ENCODE measurements at places on chromosomes 2 and 18. TPM values are rescaled to one million over a fixed set of nuclear protein-coding genes. Genes with fewer than 3 reads are reported as not detected.

The TRABD2A gene
- 19.7 TPM for total RNA-seq

DNA sequence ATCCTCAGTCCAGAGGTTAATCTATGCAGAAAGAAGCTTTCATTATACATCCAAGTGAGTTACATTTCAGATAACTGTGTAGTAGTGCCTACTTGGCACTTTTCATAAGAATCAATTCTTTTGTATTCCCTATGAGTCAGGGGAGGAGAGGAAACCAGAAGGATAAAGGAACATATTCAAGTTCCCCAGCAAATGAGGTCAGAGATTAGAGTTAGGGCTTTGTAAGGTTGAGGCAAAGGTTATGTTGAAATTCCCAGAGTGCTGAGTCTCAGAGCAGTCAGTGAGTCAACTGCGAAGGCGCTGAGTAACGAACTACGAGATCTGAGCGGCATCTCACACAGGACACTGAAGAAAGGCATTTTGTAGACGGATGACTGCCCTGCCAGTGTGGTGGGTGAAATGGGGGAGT is 25.1 kb upstream of the ME2 start:
- DNase-seq: peak; percentile 57

The ZBTB7C gene
- total RNA-seq: not detected

The B3GNT7 gene
- total RNA-seq: under 0.01 TPM

The PCARE gene
- total RNA-seq: not detected

The TUBA4B gene
- total RNA-seq: not detected

DNA sequence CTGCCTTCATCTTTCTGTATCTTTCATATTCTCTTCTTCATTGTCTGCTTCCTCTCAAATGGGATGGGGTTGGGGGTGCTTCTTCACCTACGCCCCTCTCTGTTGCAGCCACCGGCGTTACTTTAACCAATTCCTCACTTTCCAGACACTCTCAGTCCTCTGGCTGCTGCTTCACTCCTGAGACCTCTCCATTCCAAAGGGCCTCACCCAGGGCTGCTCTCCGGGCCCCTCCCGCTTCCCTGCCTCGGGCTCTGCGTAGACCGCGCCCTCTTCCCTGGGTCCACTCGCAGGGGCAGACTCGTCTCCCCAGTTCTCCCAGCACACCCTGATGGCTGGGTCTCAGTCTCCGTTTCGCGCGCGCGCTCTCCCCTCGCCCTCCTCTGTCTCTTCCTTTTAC is 926 bp downstream of the SERPINB8 start:
- DNase-seq: peak; percentile 21

DNA sequence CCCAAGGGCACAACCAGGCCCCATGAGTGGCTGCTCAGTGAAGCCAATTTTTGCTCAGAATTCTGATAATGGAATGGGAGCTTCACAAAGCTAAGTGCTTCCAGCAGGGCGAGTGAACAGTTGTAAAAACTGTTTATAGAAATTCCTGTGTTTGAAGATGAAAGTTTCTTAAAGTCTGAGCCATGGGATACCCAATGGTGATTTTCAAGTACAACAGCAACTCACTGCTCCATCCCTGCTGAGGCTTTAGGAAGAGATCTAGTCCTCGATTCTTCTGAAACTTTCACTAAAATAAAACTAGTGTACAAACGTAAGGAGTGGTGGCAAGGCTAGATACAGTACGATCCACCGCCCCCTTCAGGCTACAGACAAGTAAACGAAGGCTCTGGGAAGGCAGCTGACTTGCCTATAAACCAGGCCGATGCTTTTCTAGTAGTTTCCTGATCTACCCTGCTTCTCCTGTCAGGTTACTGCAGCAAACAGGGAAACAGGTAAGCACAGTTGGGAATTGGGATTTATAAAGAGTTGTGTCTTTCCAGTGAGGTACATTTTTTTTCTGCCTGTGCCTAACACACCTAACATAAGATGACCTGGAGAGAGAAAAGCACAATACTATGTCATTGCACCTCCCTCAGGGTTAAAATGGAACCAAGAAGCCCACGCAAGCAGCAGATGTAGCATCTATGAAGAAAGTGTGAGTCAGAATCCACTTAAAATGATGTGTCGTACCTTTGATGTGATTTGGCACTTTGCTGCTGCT is 108.7 kb downstream of the UXS1 start:
- DNase-seq: peak; percentile 39

DNA sequence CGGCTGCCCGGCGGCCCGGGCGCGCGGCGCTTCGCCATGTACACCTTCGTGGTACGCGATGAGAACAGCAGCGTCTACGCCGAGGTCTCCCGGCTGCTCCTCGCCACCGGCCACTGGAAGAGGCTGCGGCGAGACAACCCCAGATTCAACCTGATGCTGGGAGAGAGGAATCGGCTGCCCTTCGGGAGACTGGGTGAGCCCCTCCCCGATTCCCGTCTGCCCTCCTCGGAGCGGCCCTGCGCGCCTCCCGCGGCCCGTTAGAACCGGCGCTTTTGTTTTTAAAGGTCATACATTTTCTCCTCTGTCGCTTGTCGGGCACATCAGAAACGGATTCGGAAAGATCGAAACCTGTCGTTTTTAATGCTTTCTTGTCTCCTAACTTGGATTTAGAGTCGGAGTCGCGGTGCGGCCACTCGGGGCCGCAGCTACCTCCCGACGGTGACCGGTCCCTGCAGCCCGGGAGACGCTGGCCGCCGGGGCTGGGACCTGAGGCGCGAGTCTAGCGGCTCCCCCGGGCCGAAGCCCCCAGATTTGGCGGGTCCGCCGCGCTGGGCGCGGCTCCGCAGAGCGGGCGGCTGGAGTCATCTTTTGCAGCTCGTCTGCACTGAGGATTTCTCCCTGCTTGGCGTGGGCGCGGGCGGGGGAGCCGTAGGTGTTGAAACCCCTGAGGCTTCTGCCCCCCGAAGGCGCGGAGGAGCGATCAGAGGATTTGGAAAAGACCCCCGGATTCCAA is 519 bp downstream of the TTL start:
- peak; percentile 42 for DNase-seq

GRCh38 chr2:172288603-172289002 is 138.8 kb upstream of the ITGA6 start:
- DNase-seq: peak; percentile 47

DNA sequence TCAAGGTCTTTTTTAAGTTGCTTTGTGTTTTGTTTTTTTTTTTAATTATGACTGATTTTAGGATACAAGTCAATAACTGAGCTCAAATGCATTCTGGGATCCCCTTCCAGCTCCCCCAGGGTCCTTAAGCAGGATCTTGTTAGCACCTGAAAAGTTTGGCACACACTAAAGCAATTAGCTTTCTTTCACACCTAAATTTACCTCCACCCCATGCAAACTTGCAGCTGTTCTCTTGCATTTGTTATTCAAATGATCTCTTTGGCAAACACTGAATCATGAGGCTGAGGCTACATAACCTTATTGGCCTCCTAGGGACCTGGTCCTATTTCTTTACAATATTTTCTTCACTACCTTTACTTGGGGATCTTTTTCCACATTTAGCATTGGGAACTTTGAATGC is 2026.1 kb upstream of the CELF4 start:
- DNase-seq: no peak

The DOCK10 gene
- 63.6 TPM for total RNA-seq

- no peak for DNase-seq
Measured at GRCh38 chr2:122999258-122999657, 1025.8 kb upstream of the CNTNAP5 start.

The IL36RN gene
- not detected for total RNA-seq

GRCh38 chr2:114859726-114860510 is 417.5 kb downstream of the DPP10 start:
- DNase-seq: no peak

DNA sequence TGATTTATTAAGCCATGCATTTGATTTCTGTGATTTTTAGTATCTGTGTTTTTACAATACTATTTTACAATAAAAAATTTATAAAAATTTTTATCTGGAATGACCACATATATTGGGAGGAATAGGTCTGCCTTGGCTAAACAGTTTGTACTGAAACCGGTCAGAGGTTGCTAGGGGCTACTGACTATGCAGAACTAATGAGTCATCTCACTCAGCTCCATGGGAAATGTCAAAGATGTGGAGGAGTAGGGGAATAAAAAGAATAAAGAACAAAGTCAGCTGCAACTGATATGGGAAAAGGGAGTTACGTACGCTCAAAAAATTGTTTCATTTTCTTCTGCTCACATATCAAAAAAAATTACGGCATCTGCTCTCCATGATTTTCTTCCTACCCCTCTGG is 8.6 kb upstream of the TMEM163 start:
- no peak for DNase-seq

GRCh38 chr2:8796878-8797550 is 40.4 kb downstream of the KIDINS220 start:
- DNase-seq: no peak

GRCh38 chr2:50791271-50791670 is 240.7 kb downstream of the NRXN1 start:
- DNase-seq: no peak

GRCh38 chr18:31607384-31607783 is 15.7 kb downstream of the TTR start:
- no peak for DNase-seq

The CD207 gene
- total RNA-seq: not detected

The IL1B gene
- total RNA-seq: 3.6 TPM

DNA sequence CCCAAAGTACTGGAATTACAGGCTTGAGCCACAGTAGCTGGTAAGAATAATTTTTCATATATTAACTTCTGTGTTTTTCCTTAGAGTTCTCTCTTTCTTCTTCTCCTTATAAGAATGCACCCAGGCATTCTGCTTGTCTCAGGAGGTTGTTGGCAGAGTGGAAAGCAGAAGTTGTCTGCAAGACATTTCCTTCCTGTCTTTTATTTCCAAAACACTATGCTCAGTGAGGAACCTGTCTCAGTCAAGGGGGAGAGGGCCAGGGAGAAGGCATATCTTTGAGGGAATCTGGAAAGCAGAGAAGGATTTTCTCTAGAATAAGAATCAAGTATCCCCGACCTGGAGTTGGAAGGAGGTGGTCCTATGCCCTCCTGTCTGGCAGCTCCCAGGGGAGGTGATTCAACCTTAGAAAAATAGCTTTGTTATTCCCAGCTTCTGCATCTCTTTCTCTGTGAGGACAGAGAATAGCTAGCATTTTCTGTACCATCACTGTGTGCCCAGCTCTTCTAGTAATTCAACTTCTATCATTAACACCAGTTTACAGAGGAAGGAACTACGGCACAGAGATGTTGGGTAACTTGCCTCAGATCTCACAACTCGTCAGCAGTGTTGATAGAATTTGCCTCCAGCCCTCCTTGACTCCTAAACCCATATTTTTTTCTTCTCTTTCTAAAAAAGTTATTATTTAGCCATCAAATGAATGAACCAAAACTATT is 3.8 kb upstream of the LPIN2 start:
- no peak for DNase-seq

DNA sequence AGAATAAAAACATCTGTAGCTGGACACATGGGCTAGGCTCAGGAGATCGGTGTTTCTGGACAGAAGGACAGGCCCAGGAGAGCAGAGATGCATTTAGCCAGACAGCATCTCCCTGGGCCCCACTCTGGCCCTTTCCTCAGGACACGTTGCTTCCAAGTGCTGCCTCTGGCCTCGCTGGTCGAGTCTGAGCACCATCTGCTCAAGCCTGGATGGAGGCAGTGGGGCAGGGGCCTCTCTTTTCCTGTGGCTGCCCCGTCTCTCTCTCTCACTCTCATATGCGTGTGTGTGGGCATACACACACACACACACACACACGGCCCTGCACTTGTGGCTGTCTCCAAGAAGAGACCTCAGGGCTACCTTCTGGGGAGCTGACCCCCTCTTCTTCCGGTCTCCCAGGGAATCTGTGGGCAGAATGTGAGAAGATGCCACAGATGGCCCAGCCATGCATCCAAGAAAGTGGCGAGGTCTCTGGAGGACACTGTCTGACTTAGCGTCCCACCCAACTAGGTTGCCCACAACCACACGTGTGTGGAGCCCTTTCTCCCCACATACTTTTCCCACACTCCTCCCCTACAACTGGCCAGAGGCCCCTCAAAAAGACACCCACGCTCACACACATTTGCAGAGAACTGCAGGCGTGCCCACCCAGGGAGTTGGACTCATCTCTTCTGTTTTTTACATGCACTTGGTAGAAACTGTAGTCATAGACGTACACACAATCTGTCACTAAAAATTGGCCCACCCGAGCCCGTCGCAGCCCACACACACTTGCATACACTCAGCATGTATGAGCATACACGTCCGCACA is 19.9 kb downstream of the CELF4 start:
- DNase-seq: no peak

DNA sequence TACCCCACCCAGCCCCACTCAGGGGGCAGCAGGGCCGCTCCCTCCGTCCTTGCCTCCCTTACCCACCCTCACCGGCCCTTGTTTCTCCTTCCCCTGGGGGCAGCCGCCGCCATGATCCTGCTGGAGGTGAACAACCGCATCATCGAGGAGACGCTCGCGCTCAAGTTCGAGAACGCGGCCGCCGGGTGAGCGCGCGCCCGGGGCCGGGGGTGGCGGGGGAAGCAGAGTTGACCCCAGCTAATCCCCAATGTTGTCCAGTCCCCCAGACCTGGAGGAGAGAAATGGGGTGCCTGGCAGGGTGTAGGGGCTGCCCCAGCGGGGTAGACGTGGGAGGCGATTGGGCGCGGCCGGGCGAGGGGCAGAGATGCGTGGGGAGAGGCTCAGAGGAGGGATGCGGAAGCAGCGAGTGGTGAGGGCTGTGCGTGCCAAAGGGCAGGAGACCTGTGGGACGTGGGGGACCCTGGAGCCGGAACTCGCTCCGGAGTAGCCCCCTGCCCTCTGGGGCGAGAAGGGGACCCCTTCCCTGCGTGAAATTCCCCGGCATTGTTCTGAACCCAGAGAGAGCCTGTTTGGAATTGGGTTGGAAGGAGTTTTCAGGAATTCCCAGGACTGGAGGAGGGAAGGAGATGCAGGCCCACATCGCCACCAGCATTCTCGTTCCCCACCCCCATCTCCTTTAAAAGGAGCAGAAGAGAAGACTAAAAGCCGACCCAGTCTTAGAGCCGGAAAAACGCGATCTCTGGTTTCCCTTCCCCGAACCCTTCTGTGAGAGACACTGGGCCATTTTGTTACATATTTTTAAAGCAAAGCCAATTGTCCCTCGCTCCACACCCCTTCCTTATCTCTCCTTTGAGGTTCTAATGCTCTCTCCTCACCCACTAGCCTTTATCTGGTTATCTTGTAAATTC is 625 bp downstream of the ARPC2 start:
- peak; percentile 23 for DNase-seq

The HRH4 gene
- total RNA-seq: not detected

DNA sequence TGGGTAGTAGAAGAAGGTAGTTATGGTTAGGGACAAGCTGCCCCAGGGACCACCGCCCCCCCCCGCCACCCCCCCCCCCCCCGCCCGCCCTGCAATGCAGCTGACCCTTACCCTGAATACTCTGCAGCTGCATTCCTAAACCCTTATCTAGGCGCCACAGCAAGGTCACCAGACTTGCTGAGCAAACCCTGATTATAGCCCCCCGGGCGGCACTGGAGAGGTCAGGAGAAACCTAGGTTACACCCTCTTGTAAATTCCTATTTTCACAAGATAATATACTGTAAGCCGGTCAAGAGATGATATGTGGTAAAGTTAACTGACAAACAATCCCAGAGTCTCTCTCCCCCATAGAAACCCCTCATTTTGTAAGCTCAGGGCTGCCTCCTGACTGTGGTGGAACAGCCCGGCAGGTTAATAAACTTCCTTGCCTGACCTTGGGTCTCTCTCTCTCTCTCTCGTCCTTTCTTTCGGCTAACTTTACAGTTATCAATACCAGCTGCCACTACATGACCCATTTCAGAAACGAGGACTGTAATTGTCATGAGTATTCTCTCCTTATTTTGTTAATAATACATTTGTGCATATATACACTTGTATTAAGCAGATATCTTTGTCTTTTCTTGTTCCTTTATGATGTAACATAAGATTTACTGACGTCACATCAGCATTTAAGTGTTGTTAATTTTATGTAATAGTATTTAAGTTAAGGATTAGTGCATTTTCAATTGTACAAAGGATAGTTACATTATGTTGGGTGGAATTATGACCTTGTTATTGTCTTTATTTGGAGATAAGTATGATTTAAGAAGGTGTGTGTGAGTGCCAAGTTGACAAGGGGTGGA is 22.8 kb upstream of the SMAD4 start:
- no peak for DNase-seq

The FAHD2B gene
- 7.9 TPM for total RNA-seq

All from IMR-90 (cell line).